GM12878 (cell line): ENCODE measurements at places on chromosomes 3 and 15. TPM values are rescaled to one million over a fixed set of nuclear protein-coding genes. Genes with fewer than 3 reads are reported as not detected.

- H3K4me3 ChIP-seq = no peak overlapping the region
- no peaks in the 10 kb centered on the region for H3K36me3 ChIP-seq
- H3K27me3 ChIP-seq = no peaks in the 10 kb centered on the region
Observed at GRCh38 chr3:152539191-152539764, 270.5 kb downstream of the MBNL1 start.

- no peak overlapping the region for H3K27ac ChIP-seq
- no peaks in the 10 kb centered on the region for H3K4me1 ChIP-seq
- no peak for DNase-seq
- H3K27me3 ChIP-seq = no peaks in the 10 kb centered on the region
- no peak overlapping the region for H3K4me3 ChIP-seq
Observed at GRCh38 chr15:100158356-100158755, 183.4 kb downstream of the ADAMTS17 start.

AP3B2 gene
- not detected in 2 replicates for total RNA-seq

DNA sequence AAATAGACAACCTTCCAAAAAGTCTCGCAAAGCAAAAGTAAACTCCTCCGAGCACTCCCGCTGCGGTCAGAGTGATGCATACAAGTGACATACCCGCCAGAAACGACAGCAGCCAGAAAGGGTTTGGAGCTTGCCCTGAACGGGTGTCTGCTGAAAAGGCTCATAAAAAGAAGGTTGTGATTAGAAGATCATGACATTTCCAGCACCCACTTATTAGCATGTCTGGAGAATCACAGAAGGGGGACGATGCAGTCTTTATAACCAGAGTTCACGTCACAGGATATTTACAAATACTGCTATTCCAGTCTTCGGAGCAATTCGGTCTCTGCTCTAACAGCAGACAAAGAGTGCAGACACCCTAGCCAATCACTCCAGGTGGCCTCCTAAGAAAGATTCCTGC lies 59.1 kb upstream of the FRMD4B start:
- no peak overlapping the region for H3K4me3 ChIP-seq
- H3K27ac ChIP-seq = no peak overlapping the region
- H3K4me1 ChIP-seq = no peaks in the 10 kb centered on the region
- no peaks in the 10 kb centered on the region for H3K27me3 ChIP-seq

DNA sequence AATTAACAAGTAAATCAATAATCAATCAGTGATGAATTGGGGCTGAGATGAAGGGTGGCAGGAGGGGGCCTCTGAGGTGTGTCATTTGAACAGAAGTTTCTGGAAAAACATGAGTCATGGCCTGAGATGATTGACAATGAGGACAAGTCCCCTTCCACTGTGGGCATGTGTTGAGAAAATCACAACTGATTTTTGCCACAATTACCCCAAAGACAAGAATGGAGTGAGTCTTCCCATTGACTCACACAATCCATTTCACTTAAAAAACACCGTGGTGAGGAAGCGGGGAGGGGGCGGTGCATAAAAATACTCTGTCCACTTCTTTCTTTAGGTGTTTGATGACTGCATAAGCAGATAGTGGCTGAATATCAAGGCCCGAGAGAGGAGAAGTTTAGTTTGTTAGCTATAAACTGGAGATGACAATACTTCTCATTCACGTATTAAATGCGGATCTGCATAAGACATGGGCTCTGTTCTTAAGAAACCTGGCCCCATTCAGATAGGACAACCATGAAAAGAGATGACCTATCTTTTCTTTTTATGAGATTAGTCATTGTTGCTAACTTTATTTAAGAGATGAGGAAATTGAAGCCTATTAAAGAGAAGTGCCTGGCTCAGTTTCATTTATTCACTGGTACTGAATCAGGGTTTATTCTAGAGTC lies 34.7 kb downstream of the SHC4 start:
- no peaks in the 10 kb centered on the region for H3K36me3 ChIP-seq
- no peak overlapping the region for H3K4me3 ChIP-seq
- no peaks in the 10 kb centered on the region for H3K27me3 ChIP-seq
- H3K27ac ChIP-seq = no peak overlapping the region

CD80 gene
- 51.8 and 54.4 TPM in 2 replicates for total RNA-seq

GRCh38 chr3:10753964-10754363 lies 62.1 kb upstream of the SLC6A11 start:
- peaks cover 3% of the 10 kb centered on the region; the same call in 1 of the 2 replicates for H3K27me3 ChIP-seq
- H3K36me3 ChIP-seq = no peaks in the 10 kb centered on the region
- H3K4me1 ChIP-seq = no peaks in the 10 kb centered on the region
- H3K4me3 ChIP-seq = no peak overlapping the region

DNA sequence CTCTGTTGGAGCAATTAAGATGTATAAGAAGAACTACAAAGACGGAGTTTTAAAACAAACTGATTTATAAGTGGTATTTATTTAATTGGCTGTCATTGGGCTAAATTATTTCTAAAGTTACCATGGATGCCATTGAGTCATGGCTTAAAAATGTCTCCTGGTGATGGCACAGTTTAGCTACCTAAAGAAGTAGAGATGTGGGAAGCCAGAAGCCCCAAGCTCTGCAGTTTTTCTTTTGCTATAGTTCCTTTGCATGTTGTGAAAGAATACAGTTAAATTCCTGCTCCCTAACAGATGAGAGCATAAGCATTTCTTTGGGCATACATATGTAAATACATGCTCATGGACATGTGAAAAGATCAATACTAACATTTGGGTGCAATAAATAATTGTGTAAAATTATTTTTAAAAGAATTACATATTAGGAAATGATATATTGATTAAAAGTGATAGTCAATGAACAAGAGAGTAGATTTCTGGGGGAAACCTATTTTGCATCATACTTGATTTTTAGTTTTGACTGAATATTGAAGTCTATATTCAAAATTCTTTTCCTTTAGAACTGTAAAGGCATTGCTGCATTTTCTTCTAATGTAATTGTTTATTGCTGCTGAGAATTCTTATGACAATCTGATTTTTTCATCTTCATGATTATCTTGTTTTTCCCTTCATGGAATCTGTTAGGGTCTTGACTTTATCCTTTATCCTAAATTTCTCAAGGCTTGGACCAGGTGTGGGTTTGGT lies 2.1 kb downstream of the OPA1 start:
- no peaks in the 10 kb centered on the region for H3K27me3 ChIP-seq
- H3K4me3 ChIP-seq = peak overlapping the region; percentile 86
- DNase-seq = no peak
- no peaks in the 10 kb centered on the region for H3K36me3 ChIP-seq

ISLR2 gene
- 0.21 and 0.37 TPM in 2 replicates for total RNA-seq

HOMER2 gene
- 1.7 and 2.3 TPM in 2 replicates for total RNA-seq

DNA sequence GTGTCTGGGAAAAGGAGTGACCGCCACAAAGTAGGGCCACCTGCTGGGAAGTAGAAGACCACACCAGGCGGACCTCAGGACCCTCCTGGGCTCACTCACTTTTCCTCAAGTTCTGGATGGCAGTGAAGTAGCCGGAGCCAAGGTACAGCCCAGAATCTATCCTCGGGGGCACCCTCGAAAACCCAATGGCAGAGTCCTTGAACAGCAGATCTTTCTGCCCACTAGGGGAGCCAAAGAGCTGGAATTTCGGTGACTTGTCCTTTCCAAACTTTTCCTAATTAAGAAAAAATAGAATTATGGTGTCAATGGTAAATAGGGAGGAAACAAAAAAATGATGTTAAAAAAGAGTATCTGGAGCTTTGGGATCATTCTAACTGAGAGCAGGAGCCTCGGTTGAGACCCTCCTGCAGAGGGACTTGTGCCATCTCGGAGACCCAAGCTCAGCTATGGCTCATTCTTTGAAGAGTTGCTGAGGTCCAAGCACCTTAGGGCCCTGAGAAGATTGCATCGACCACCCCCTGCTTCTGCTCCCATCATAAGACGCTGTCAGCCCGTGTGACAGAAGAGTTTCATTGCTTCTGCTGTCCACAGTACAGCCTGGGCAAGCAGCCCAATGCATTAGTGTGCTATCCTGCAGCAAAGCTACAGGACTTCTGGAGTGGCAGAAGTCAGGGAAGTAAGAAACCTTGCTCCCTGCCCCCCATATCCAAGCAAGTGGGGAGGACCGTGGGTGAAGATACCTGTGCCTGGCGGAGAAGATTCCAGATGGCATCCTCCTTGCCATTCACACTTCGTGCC lies 14.8 kb downstream of the LTF start:
- no peak for DNase-seq
- no peak overlapping the region for H3K27ac ChIP-seq
- H3K36me3 ChIP-seq = no peaks in the 10 kb centered on the region
- H3K4me1 ChIP-seq = no peaks in the 10 kb centered on the region
- H3K27me3 ChIP-seq = 0 out of 2 replicates have a peak, but pooled peaks cover 2% of the 10 kb centered on the region
- no peak overlapping the region for H3K4me3 ChIP-seq

- DNase-seq = no peak
- H3K36me3 ChIP-seq = no peaks in the 10 kb centered on the region
- no peak overlapping the region for H3K27ac ChIP-seq
- H3K4me1 ChIP-seq = peaks cover 13% of the 10 kb centered on the region
Observed at GRCh38 chr3:23385327-23385726, 182.2 kb downstream of the UBE2E2 start.

- H3K27me3 ChIP-seq = no peaks in the 10 kb centered on the region; the same call in 1 of the 2 replicates
- no peaks in the 10 kb centered on the region for H3K36me3 ChIP-seq
- no peak overlapping the region for H3K27ac ChIP-seq
- no peaks in the 10 kb centered on the region for H3K4me1 ChIP-seq
- DNase-seq = no peak
Observed at GRCh38 chr3:157590273-157590672, 87.1 kb upstream of the VEPH1 start.

GRCh38 chr15:76418352-76419140 lies 82.0 kb downstream of the ISL2 start:
- H3K36me3 ChIP-seq = no peaks in the 10 kb centered on the region
- no peaks in the 10 kb centered on the region for H3K27me3 ChIP-seq
- no peak overlapping the region for H3K4me3 ChIP-seq
- no peak for DNase-seq
- no peaks in the 10 kb centered on the region for H3K4me1 ChIP-seq
- no peak overlapping the region for H3K27ac ChIP-seq

SORD gene
- 39.4 and 40.8 TPM in 2 replicates for total RNA-seq

DNA sequence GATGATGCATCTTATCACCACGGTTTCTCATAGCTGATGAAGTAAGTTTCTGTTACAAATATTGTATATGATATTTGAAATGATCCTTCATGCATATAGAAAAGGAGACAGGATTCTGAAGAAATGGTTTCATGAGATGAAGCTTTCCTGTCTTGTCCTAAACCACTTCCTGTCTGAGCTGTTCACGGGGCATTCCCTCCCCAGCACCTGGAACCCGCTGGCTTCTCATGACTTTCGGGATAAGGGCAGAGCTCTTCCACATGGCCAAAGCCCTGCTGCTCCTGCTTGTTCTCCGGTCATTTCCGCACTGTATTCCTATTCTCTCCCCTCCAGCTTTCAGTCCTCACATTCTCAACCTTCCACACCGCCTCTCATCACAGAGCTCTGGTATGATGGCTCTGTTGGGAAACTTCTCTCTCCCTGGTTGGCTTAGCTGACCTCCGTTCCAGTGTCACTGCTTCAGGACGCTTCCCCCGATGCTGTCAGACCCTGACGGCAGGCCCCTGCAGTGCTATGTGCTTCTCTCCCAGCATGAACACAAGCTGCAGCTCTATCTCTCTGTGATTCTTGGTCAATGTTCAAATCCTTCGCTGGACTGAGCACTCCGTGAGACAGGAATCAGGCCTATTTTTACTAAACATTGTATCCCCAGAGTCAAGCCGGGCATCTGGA lies 86.9 kb upstream of the HERC1 start:
- no peaks in the 10 kb centered on the region; the same call in 1 of the 2 replicates for H3K36me3 ChIP-seq
- H3K4me3 ChIP-seq = no peak overlapping the region
- H3K27ac ChIP-seq = no peak overlapping the region
- H3K27me3 ChIP-seq = no peaks in the 10 kb centered on the region
- peaks cover 27% of the 10 kb centered on the region for H3K4me1 ChIP-seq

DNA sequence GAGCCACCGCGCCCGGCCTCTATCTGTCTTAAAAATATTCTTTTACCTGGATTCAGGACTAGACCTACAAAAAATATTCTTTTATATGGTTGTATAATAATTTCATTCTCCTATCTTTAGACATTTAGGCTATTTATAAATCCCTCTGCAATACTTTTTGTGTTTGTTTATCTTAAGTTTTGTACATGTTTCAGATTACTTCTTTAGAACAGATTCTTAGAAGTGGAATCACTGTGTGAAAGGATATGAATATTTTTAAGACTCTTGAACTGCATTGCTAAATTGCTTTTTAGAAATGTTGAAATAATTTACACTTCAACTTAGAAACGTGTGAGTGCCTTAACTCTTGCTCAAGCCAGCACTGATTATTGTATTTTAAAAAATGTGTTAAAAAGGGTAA lies 131.3 kb upstream of the PTX3 start:
- H3K27me3 ChIP-seq = no peaks in the 10 kb centered on the region
- no peak overlapping the region for H3K27ac ChIP-seq
- H3K36me3 ChIP-seq = no peaks in the 10 kb centered on the region
- no peak for DNase-seq
- no peak overlapping the region for H3K4me3 ChIP-seq

DNA sequence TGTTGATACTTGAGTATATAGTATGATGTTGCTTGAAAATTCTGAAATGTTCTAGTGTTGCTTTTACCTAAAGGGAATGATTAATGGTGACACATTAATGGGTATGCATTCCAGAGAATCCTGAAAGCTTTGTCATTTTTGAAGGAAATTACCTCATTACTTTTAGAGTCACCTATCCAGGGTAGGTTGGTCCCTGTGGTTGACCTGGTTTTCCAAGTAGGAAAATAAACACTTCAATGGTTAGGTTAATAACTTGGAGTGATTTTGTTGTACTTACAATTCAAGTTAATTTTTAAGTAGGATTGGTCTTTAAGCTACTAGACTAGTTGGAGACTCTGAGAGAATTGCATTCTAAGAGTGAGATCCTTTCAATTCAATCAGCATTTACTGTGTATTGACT lies 31.0 kb downstream of the MITF start:
- no peaks in the 10 kb centered on the region for H3K36me3 ChIP-seq
- no peaks in the 10 kb centered on the region for H3K27me3 ChIP-seq
- H3K4me1 ChIP-seq = no peaks in the 10 kb centered on the region
- no peak for DNase-seq

- H3K27me3 ChIP-seq = no peaks in the 10 kb centered on the region
- H3K4me1 ChIP-seq = no peaks in the 10 kb centered on the region
- no peak overlapping the region for H3K4me3 ChIP-seq
- no peak for DNase-seq
- no peaks in the 10 kb centered on the region for H3K36me3 ChIP-seq
Observed at GRCh38 chr3:20280257-20280656, 94.3 kb upstream of the SGO1 start.

GRCh38 chr3:175238801-175239200 lies 379.7 kb downstream of the NAALADL2 start:
- H3K27me3 ChIP-seq = no peaks in the 10 kb centered on the region
- H3K27ac ChIP-seq = no peak overlapping the region
- no peak for DNase-seq
- H3K4me3 ChIP-seq = no peak overlapping the region
- no peaks in the 10 kb centered on the region for H3K4me1 ChIP-seq

- H3K27ac ChIP-seq = no peak within 1 kb of the TSS
- peaks cover 10% of the 10 kb centered on the region for H3K4me1 ChIP-seq
- H3K36me3 ChIP-seq = peaks cover 13% of the 10 kb centered on the region; the same call in 1 of the 2 replicates
- DNase-seq = no peak
Observed at GRCh38 chr15:32641517-32642059, at the start of gene SCG5. TSS of gene SCG5 (plus strand) at chr15:32641710. CDS start at chr15:32643593, 1,883 bp downstream.
